Right renal pelvis (tissue), 4 donors: ENCODE measurements at places on chromosomes 5 and 9. TPM values are rescaled to one million over a fixed set of nuclear protein-coding genes. Genes with fewer than 3 reads are reported as not detected.

NUTM2G gene
- polyA plus RNA-seq = 0.53 TPM

FBP2 gene
- 0.18 TPM for polyA plus RNA-seq

RASEF gene
- polyA plus RNA-seq = 9.8 TPM

DNM1 gene
- 107 TPM for polyA plus RNA-seq

SLC6A3 gene
- 0.64 TPM for polyA plus RNA-seq

SLCO6A1 gene
- polyA plus RNA-seq = not detected

TMEM215 gene
- 0.26 TPM for polyA plus RNA-seq

PDZD2 gene
- 19.9 TPM for polyA plus RNA-seq

ACTL7B gene
- not detected for polyA plus RNA-seq

PTGES gene
- 7.1 TPM for polyA plus RNA-seq

IL5 gene
- polyA plus RNA-seq = 0.18 TPM

C9orf50 gene
- 0.88 TPM for polyA plus RNA-seq

ALAD gene
- polyA plus RNA-seq = 46.7 TPM

MELK gene
- 23.2 TPM for polyA plus RNA-seq

NPDC1 gene
- 25.8 TPM for polyA plus RNA-seq

SPINK4 gene
- polyA plus RNA-seq = not detected

SLC34A3 gene
- 4.7 TPM for polyA plus RNA-seq

GCNT1 gene
- 5.6 TPM for polyA plus RNA-seq

AHRR gene
- polyA plus RNA-seq = 1.8 TPM

SPATA31C1 gene
- polyA plus RNA-seq = 0.82 TPM

PROB1 gene
- 3.4 TPM for polyA plus RNA-seq

C9orf153 gene
- polyA plus RNA-seq = 0.20 TPM

LEAP2 gene
- 9.5 TPM for polyA plus RNA-seq

LRRC70 gene
- polyA plus RNA-seq = 7.0 TPM

AK6 gene
- 91.5 TPM for polyA plus RNA-seq

GGTA1 gene
- polyA plus RNA-seq = 6.7 TPM

ESM1 gene
- polyA plus RNA-seq = 7.1 TPM

NR4A3 gene
- 1.3 TPM for polyA plus RNA-seq

TPPP gene
- 4.5 TPM for polyA plus RNA-seq

PPP1R26 gene
- 26.4 TPM for polyA plus RNA-seq

GRXCR2 gene
- not detected for polyA plus RNA-seq

WDR38 gene
- polyA plus RNA-seq = 0.37 TPM

TMEM174 gene
- 22.0 TPM for polyA plus RNA-seq

LYRM7 gene
- polyA plus RNA-seq = 19.3 TPM

FAXDC2 gene
- 39.5 TPM for polyA plus RNA-seq

BDP1 gene
- 46.0 TPM for polyA plus RNA-seq

C5orf52 gene
- polyA plus RNA-seq = not detected

SPATA31A3 gene
- polyA plus RNA-seq = not detected

PCDHB3 gene
- polyA plus RNA-seq = 3.9 TPM

ICE1 gene
- polyA plus RNA-seq = 39.3 TPM

FOXD4L4 gene
- not detected for polyA plus RNA-seq

MSX2 gene
- 0.94 TPM for polyA plus RNA-seq

GMCL2 gene
- polyA plus RNA-seq = not detected

ABLIM3 gene
- 2.2 TPM for polyA plus RNA-seq

UBTD2 gene
- polyA plus RNA-seq = 83.0 TPM
